Astrocyte of the spinal cord (primary cell): ENCODE measurements at places on chromosomes 11 and 22.

DNA sequence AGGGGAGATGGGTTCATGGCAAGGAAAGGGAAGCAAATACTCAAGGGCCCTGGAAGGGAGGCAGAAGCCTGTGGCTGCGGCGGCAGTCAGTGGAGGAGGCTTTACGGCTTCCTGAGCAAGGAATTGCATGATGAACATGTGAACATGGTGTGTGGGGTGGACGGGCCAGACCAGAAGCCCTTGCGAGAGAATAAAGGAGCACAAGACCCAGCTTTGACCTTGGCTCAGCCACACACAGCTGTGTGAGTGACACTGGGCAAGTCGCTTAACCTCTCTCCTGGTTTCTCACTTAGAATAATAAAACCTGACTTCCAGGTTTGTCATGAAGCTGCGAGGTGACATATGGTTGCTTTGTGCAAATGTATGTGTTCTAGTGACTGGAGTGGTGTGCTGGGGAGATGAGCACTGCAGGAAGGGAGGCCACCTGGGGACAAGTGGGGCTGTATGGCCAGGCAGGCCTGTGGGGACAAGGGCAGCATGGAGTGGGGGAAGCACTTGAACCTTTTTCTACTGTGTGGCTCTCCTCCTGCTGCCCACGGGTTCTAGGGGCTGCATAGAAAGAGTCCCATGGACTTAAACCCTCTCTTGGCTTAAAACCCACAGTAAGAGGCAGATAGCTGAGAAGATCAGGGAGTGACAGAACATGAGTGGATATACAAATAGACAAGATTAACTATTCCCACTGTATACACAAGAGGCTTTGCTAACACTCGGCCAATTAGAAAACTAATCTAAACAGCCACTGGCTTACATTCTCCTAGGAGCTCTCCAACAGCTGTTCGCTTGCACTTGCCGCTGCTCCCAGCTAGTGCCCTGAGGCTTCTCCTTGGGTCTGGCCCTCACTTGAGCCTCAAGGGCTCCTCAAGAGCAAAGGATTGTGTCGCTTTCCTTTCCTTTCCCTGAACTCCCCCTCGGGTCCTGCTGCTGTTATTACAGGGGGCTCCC is 67.3 kb upstream of the CDON start:
- no peak for DNase-seq

DNA sequence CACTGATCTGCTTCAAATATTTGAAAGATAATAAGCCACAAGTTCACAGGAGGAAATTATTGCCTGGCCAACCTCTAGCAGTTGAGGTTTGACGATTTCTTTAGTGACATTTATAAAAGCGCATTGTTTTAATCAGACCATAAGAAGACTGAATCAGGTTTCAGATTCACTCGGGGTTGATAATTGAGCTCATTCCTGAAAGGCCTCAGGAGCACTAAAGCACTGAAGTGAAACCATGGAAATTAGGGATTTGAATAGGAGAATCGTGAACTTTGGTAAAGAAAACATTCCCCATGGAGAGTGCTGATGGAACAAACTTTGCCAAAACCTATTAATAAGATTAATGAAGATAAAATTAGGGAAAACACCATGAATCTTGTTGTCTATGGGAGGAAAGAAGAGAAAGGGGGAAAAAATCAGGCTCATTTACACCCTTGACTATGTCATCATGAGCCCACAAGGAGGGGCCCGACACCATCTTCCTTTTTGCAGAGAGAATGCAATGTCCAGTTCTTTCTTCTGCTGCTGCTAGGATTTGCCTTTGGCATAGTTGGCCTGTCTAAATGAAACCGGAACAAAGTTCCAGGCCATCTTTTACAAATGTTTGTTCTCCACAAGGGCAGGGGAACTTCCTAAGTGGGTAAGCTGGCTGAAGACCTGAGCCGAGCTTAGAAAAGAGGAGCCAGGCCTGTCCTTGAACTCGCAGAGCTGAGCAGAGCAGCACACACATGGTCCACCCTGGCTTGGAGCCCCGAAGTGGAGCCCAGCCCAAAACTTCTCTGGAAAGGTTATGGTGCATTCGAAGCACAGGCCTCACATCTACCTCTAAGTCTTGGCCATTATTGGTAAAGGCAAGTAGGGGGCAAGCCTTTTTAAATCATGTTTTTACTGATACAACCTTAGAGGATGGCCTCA is 56.1 kb upstream of the EIF3M start:
- peak; percentile 3 for DNase-seq

GRCh38 chr11:119491753-119492510 is 69.0 kb upstream of the THY1 start:
- no peak for DNase-seq

DNA sequence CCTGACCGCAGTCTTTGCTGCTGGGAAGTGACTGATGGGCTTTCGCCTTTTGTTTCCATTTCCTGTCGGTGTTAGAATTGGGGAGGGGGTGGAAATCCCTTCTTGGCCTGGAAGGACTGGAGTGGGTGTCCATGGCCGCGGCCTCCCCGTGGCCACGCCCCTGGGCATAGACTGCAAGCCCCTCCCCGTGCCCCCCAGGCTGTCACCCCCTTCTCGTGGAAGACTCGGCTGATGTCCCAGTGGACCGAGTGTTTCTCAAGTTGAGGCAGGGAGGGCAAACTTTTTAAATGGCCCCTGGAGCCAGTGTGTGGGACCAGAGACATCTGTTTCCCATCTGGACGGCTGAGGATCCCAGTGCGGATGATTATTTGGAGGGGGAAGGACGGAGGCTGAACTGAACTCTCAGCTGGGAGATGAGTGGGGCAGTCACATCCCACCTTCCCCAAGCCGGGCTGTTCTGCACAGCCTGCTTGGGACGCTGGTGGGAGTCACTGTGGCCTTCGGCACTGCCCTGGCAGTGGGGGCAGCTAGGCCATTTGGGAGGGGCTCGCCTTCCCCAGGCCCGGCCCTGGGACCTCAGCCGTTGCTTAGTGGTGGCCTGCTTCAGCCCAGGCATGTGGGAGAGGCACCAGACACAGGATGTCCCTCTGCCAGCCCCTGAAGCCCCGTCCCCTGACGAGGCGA is 1.6 kb downstream of the CD81 start:
- peak; percentile 28 for DNase-seq

DNA sequence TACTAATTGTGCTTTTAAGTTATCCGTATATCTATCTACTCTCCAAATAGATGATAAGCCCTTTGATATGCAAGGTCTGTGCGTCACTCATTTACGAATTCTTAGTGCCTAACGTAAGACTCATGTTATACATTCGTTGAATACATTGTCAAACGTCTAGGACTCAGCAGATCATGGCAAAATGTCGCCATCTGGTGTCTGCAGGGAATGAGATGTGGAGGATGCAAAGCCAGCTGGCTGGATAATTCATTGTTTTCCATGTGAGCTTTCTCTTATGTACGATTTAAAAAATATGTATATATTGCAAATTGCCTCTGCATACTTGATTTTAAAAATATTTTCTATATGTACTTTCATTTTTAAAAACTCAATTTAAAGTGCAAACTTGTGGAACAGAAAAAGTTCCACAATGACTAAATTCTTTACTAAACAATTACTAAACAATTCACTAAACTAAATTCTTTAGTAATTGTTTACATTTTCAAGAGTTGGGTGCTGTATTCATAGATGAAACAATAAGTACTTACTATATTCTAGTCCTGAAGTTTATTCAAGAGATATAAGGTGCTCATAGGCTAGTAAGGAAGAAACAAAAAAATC is 33.8 kb downstream of the ZNF202 start:
- DNase-seq: peak; percentile 63

DNA sequence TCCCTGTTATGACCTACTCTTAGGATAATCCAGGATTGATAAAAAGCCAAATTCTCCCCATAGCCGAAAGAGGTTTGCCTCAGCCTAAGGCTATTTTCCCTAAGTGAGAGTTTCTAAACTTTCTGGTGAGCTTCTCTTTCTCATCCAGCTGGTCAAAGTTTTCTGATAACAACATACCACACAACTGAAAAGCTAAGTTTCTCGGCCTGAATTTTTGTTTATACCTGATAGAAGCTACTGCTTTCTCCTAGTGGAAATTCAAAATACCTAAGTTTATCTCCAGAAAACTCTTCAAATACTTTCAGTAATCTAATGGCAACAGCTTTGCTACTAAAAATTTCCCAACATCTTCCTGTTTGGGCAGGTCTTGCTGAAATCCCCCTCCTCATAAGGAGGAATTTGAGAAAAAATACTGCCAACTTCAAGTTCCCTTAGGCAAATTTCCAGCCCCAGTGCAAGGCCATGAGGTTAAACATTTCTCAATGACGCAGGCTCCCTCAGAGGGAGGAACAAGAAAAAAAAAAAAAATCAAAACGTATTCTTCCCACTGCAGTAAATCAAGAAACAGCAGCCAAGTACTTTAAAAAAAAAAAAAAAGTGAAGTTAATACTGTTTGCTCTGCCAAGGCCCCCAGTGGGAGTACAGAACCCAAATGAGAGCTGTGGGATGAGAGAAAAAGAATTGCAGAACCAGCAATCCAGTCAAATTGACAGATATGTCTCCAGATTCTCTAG is 127.0 kb downstream of the MRTFA start:
- peak; percentile 92 for DNase-seq

DNA sequence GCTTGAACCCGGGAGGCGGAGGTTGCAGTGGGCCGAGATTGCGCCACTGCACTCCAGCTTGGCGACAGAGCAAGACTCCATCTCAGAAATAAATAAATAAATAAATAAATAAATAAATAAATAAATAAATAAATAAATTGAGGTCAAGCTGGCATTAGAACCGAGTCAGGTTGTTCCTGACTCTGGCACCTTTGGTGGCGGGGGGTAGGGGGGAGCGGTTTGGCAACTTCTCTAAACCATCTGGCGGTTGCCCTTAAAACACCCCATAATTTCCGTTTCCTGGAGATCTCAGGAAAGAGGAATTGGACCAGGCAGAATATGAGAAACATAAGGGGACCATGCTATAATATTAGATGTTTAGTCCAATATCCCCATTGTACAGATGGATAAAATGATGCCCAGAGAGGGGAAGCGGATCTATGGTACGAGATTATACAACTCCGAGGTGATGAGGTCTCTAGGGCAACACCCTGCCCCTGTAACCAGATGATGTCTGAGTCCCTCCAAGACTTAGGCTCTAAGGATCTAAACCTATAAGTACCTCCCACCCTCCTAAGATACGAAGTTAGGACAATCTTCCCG is 785 bp downstream of the CLPB start:
- DNase-seq: peak; percentile 5

DNA sequence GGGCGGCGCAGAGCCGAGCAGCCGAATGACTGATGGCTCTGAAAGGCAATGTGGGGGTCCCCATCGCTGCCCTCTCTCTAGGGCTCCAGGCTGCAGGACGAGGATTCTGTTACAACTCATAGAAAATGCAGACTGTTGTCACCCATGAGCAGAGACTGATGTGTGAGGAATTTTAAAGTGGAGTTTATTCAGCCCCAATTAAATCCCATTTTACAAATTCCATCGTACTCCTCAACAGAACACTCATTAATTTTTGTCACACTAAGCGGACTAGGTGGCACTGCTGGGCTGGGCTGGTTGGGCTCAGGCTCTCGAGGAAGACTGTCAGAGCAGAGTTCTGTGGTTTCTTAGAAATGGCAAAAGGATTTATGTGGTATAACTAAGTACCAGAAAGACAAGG is 102.6 kb upstream of the SPON1 start:
- DNase-seq: no peak

- no peak for DNase-seq
These were observed 82.3 kb downstream of the JRKL start for GRCh38 chr11:96472085-96472484.

DNA sequence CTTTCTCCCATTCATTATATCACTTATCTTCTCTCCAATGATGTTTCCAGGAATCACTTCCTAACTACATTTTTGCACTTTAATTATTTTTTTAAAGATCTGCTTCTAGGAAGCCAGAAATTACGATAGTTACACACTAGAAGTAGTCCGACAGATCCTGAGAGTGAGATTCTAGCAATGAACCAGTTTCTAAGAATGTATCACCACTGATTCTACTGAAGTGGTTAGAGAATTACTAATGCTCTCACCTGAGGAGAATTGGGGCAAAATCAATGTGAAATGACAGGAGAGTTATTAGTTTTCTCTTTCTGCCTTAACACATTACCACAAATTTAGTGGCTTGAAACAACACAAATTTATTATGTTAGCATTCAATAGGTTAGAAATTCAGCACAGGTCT is 241.2 kb downstream of the CASP12 start:
- DNase-seq: no peak

- peak; percentile 30 for DNase-seq
These were observed 16.2 kb downstream of the MISFA start for GRCh38 chr11:18615628-18616392.

DNA sequence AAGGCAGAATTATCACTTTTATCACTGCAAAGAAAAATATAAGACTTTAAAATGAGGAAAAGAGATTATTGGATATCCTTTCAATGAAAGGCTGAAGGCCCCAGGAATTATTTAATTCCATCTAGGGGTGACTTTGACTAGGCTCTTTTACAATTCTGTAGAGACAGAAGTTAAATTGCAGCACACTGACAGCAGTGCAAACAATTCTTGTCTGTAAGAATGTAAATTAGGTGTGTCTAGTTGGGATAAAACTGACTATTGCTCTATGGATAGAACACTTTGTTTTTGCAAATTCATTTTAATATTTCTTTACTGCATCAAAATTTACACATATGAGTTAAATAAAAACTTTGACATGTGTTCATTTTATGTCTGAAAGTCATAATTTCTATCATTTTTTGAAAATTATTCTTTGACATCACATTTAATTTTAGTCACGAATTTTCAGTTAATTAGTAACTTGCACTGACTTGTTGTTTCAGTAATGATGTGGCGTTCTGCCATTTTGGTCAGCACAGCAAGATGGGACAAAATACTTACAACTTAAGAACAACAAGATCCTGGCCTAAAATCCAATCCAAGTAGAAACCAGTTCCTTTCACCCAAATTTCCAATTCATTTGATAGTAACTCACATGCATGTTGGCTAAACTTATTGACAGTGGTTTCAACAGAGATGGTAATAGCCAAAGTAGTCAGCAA is 75.1 kb downstream of the SLC36A4 start:
- no peak for DNase-seq

DNA sequence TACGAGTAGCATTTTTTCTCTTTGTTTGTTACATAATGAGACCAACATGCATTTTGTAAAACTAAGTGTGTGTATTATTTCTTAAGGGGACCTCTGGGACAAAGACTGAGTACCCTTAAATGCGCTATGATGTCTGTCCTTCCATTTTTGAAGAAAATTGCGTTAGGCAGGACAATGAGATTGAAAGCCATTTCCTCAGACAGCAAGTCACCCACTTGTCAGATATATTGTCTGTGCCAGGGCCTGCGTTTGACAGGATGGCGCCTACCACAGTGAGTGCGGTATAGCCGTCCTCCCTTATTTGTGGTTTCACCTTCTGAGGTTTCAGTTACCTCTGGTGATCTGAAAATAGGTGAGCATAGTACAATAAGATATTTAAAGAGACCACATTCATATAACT is 2.2 kb downstream of the AP2A2 start:
- DNase-seq: no peak

GRCh38 chr11:99571094-99571493 is 550.3 kb downstream of the CNTN5 start:
- no peak for DNase-seq

DNA sequence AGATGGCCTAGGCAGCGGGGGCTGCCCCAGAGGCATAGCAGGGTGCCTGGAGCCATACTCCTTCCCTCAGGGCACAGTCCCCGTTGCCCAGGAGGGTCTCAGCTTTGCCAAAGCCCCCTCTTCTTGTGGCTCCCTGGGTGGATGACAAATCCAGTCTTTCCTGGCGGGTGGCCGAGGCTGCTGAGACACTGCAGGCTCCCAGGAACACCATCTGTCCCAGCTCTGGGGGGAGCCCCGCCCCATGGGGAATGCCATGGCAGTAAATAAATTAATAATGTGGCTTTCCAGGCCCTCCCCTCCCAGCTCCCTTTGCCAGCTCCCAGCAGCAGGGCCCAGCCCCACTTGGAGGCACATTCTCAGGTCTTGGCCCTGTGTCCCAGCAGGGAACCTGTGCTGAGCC is 45.0 kb downstream of the PDE2A start:
- no peak for DNase-seq
